ENCODE measurements at places on chromosomes 2 and 18.

DNA sequence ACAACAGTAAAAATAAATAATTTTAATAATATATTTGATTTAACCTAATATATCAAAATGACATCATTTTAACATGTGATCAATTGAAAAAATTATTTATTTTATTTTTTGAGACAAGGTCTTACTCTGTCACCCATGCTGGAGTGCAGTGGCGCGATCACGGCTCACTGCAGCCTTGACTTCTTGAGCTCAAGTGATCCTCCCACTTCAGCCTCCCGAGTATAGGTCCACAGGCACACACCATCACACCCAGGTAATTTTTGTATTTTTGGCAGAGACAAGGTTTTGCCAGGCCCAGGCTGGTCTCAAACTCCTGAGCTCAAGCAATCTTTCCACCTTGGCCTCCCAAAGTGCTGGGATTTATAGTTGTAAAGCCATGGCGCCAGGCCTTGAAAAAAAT, 126.7 kb upstream of the COPS8 start:
- no peak for DNase-seq

DNA sequence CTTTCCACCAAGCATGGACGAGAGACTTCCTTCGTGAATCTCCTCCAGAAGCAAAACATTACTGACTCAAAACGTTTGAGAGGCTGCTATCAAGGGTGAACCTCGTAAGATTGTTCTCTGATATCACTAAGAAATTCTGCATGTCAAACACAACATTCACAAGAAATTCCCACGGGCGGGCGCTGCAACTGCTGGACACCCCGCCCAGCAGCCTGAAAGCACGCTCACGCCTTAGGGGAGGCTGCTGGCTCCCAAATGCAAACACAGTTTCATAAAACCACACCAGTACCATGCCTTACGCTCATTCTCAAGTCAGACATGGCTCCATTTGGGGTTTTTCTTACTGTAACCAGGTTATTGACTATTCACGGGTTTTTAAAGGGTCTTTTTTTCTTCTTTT, 39.0 kb downstream of the MBP start:
- DNase-seq = no peak

- no peak for DNase-seq
These were observed 281.8 kb upstream of the CXCR4 start for GRCh38 chr2:136399667-136400289.

DNA sequence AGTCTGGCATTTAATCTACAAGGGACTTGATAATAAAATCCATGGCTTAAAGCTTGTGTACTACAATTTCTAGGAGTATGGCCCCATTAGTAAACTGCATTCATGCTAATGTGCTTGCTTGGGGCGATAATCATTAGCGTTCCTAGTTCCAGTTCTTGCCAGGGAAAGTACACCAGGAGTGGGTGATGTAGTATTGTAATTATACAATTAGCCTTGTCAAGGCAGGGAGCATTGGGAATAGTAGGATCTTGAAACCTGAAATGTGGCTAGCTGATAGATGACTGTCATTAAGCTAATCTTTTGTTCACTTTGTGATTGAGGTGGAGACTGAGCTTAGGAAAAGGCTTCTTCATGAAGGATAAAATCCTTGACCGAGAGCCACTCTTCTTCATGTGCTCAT, 989.2 kb downstream of the CPS1 start:
- DNase-seq = no peak

DNA sequence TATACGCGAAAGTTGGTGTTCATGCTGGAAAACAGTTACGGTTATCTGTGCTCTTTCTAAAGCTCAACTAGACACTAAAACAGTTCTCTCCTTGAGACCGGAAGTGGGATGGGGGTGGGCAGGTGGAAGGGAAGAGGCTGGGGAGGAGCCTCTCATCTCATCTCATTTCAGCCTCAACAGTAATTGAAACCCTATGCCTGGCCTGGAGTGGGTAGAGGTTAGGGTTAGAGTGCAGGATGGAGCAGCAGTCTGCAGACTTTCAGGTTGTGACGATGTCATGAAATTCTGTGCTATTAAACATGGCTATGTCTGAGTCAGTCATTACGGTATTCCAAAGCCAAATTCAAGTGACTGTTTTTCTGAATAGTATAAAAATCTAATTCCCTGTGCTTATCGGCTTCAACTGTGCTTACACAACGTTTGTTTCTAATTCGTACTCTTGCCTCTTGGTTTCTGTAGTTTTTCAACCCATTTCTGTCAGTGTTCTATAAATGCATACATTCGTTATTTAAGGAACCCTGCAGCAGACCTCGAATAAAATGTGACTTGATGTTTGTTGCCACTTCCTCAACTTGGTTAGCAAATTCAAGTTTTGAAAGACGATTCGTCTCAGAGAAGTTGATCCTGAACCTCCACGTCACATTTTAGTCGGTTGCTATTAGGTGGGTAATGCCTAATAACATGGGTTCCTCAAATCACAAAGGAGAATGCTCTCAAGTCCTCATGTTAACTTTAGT, 75.8 kb upstream of the TCF7L1 start:
- DNase-seq = no peak

- DNase-seq = no peak
These were observed 25.6 kb upstream of the PRLH start for GRCh38 chr2:237540823-237541222.

DNA sequence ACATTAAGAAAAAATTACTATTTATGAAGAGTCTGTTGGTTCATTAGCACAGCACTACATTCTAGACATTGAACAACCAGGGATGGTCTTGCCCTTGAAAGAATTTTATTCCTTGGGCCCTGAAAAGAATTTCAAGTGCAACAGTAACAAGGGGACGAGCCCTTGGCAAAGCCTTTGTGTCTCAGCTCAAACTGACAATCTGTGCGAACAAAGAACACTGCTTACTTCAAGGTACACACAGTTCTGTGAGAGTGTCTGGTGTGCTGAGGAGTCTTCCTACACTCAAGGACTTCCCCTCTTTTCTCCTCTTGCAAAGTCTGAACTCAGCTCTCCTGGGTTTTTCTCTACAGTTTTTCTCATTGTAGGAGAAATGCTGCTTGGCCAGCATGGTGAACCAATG, 373.4 kb downstream of the NBAS start:
- DNase-seq = no peak

DNA sequence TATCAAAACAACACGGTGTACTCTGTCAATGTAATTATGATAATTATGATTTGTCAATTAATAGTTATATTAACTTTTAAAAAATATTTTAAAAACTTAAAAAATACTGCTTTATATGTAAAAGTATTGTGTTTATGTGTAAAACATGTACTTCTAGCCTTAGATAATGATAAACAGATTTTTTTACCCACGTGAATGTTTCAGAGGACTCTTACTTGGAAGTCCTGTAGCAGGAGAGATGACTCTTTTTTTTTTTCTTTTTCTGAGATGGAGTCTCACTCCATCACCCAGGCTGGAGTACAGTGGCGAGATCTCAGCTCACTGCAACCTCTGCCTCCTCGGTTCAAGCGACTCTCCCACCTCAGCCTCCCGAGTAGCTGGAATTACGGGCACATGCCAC, 6.2 kb upstream of the MTCL1 start:
- no peak for DNase-seq

DNA sequence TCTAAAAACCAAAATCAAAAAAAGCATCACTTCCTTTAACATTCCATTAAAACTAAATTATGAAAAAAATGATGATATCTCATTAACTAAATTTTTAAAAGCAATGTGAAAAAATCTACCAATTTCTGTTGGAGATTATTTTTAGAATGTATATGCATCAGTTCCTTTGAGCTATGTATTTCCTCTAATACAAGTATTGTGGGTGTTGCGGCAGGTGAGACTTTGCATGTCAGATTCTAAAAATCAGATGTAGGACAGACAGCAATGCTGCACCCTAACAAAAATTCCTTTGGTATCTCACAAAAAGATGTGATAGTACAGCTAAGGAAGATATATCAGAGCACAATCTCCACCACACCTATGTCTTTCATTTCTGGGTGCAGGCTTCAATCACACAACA, 6.8 kb downstream of the MBD2 start:
- DNase-seq = no peak

- DNase-seq = no peak
These were observed 128.5 kb downstream of the STK39 start for GRCh38 chr2:168118733-168119514.

DNA sequence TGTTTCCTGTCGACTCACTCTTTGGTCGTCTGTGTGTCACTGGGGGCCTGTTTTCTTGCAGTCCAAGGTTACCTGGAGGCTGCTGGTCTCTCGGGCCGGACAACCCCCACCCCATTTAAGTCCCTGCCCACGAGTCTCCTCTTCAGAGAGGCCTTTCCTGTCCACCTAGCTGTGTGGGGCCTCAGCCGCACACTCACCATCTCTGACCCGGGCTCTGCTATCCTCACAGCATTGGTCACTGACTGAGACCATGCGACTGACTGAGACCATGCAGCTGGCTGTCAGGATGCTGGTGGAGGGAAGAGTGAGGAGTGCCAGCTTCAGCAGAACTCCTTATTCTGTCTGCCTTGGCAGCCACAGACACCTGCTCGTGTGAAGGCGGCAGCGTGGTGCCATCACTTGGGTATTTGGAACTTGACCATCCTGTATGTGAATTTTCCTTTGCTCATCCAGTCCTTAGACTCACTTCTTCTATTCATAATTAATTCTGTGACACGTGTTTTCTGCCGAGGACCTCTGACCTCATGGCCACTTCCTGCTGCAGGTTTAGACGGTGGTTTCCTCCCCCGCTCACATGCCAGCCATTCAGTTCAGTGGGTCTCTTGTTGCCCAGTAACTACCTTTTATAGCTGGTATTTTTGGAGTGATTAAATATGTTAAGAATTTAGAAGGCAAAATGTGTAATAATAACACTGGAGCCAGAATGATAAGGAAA, 47.5 kb upstream of the ASB1 start:
- no peak for DNase-seq

DNA sequence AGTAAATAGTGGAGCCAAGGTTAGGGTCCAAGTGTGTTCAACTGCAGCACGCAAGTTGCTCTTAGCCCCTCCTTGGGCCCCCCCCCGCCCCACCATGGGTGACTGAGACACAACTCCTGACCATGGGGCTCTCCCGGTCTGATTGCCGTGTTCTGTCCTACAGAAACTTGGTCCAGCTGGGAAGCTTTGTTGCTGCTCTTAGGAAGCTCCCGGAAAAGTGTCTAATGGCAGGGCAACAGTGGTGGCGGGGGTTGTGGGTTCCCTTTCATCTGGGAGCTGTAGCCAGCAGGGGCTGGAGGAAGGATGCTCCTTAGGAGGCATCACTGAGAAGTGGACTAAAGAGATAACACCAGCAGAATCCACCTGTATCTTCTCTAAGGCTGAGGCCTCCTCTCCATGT, 111.1 kb downstream of the CYP26B1 start:
- no peak for DNase-seq

DNA sequence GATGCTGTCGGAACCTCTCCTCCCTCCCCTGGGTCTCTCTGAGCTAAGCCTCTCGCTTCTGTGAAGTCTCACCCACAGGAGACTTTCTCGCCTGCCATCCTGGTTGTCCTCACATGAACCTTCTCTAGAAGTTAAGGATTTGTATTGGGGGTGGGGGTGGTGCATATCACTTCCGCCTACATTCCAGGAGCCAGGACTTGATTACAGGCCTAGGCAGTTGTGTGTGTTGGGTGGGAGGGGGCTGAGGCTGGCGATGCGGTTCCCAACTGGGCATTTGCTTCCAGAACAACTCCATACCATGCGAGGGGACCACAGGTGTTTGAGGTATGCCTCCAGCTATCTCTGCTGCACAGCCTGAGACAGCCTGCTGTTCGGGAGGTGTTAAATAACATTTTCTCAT, 56.8 kb upstream of the MGAT4A start:
- no peak for DNase-seq

GRCh38 chr2:184534986-184535385, 63.3 kb upstream of the ZNF804A start:
- no peak for DNase-seq

GRCh38 chr2:72012886-72013574, 134.6 kb downstream of the CYP26B1 start:
- DNase-seq = no peak

DNA sequence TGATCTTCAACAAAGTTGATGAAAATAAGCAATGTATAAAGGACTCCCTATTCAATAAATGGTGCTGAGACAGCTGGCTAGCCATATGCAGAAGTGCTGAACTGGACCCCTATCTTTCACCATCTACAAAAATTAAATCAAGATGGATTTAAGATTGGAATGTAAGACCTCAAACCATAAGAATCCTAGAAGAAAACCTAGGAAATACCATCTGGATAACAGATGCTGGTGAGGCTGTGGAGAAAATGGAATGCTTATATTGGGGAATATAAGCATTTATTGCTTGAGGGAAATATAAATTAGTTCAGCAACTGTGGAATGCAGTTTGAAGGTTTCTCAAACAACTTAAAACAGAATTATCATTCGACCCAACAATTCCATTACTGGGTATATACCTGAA, 89.6 kb downstream of the GCA start:
- DNase-seq = no peak

DNA sequence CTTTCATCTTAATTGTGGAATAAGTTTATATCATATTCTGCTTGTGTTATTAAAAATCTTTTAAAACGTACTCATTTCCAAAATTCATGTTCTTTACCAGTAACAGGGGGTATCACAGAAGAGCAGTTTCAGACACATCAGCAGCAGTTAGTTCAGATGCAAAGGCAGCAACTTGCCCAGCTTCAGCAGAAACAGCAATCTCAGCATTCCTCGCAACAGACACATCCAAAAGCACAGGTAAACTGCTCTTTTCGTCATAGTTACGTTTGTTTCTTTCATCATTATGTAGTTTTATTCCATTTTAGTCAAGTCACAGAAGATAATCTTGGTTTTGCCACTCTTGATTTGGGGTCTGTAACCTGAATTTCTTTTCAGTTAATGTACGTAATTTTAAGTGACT, 93.5 kb upstream of the KIF5C start:
- no peak for DNase-seq

- DNase-seq = no peak
These were observed 29.3 kb downstream of the COX7A2L start for GRCh38 chr2:42331569-42332284.

DNA sequence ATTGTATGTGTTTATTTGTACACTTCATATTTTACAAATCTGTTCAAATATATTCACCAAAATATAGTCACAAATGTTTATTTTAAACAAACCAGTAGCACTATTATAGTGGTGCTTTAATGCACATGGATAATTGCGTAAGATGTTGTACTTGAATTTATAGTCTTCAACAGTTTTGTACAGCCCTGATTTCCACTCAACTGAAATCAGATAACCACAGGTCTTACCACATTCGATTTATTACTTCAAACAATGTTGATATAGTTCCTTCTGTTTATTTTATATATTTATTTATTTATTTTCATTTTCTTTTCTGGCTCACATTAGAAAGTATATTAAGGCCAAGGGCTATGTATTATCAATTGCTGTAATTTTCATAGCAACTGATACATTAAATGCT, 99.4 kb upstream of the ZNF804A start:
- no peak for DNase-seq

- no peak for DNase-seq
These were observed 7.5 kb downstream of the C2orf49 start for GRCh38 chr2:105344704-105345345.
